Thyroid gland (tissue), 4 donors: ENCODE measurements at places on chromosomes 12 and 14.

GRCh38 chr14:71591929-71592328, 340.3 kb upstream of the RGS6 start:
- no peak for DNase-seq

GRCh38 chr12:52631264-52631663, 12.9 kb upstream of the KRT73 start:
- no peak for DNase-seq

DNA sequence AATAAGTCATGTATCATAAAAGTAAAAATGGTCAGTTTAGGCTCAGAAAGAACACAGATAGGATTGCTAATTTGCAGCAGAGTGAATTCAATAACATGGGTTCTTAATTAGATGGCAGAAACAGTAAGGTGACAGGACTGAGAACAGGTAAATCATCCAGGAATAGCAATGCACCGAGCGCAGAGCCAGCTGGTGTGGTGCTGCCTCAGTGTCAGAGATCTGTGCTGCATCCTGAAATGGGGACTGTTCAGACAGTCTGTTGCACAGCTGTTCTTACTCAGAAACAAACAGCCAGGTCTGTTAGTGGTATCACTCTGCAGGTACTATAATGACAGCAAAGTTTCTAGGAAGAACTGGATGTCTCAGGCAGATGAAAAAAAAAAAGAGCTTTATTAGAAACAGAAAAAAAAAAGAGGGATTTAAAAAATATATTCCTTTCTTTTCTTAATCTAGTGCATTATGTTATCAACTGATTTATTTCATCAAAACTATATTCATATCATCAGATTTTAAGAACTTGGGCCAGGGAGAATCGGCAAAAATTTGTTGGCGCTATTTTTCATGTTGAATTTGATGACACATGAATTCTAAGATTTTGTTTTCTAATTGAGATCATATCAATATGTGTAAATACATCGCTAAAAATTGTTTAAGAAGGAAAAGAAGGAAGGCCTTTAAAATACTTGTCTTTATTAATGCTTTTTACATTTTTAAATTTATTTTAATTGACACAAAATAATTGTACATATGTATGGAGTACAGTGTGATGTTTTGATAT, 501.8 kb downstream of the PRKD1 start:
- DNase-seq, result no peak

DNA sequence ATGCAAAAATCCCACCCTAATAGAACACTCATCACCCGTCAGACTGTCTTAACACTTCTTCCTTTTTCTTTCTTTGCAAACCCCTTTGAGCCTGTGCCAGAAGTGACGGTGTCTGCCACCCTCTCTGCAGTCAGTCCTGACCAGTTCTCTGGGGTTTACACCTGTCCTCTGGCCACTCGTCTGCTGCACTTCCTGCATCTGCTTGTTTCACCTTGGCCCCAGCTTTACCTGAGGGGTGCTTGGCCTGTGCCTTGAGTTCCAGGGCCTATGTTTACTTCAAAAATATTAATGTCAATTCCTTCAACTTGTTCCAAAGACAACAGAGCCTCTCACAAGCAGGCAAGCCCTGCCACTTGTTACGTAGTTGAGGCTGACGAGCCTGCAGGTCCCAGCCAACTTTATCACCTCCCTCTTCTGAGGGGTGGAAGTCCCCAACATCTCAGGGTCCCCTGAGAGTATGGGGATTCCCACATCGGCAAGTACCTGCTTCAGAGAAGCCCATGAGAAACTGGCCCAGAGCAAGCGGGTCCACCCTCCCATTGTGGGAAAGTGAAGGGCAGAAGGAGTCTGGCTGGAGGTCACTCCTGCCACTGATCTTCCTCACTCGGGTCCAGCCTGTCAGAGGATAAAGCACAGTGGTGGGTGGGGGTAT, 205.4 kb downstream of the DAD1 start:
- DNase-seq, result no peak

GRCh38 chr12:47302111-47302671, 222.4 kb upstream of the AMIGO2 start:
- DNase-seq, result no peak

GRCh38 chr14:104776481-104776880, 19.1 kb downstream of the AKT1 start:
- no peak for DNase-seq

DNA sequence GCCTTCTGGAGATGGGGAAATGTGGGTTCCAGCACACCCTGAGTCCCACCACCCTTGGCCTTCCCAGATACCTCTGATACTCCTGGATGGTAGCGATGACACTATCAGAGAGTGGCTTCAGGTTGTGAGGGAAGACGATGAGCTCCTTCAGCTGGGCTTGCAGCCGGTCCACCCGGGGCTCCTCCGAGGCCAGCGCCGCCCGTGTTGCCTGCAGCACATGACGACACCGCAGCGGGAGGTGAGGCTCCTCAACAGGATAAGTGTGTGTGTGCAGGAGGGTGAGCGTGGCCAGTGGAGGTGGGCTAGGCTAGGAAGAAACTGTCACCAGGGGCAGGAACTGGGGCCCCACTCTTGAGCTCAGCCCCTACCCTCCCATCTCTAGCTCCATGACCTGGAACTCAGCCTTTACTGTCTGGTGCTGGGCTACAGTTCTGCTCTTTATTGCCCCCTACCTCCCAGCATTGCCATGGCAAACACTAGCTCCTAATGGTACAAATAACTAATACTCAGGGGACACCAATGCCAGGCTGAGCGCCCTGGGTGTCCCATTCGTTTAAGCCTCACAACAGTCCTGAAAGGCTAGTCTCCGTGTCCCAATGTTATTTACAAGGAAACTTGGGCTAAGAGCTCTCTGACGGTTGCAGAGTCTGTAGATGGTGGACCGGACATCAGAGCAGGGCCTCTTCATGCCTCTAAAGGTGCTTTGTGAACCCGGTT, 64.1 kb downstream of the SYNE3 start:
- DNase-seq, result no peak

DNA sequence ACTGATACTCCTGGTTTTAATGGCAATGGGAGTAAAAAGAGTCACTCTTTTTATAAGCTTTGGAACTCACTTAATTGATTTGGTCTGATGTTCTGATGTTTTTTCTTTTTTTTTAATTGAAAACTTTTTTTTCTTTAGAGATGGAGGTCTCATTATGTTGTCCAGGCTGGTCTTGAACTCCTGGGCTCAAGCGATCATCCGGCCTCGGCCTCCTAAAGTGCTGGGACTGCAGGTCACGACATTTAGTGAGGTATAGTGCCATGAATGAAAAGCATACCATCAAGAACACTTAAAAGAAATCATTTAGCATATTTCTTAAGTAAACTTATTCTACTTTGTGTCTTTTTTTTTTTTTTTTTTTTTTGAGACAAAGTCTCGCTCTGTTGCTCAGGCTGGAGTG, 12.7 kb upstream of the EID3 start:
- no peak for DNase-seq

GRCh38 chr14:85618978-85619377, 89.0 kb downstream of the FLRT2 start:
- DNase-seq, result no peak

DNA sequence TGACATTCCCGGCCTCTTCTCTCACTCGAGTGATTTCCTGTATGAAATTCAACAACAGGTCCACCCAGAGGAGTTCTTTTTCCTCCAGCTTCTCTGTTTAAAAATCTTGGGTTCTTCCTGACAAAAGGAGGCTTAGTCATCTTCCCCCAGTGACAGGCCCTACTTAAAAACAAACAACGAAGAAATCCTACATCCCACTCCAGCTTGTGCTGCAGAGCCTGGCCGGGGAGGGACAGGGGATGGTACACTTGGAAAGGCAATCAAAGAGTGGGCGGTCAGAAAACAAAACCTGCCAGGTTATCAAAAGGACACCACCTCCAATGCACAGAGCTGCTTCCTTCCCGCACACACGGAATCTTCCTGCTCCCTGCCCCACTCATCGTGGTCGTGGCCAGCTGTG, 101.3 kb downstream of the CACNA1C start:
- DNase-seq, result no peak
